ENCODE measurements at places on chromosomes 16 and 17. TPM values are rescaled to one million over a fixed set of nuclear protein-coding genes. Genes with fewer than 3 reads are reported as not detected.

The USP6 gene
- 0.18 TPM for total RNA-seq

The AURKB gene
- 15.2 TPM for total RNA-seq

The ABCA9 gene
- total RNA-seq, result 27.1 TPM

The MILR1 gene
- total RNA-seq, result 3.0 TPM

The GPR142 gene
- not detected for total RNA-seq

The MYO15B gene
- 28.0 TPM for total RNA-seq

The NUFIP2 gene
- 47.4 TPM for total RNA-seq

The PLCG2 gene
- total RNA-seq, result 3.2 TPM

The KCNJ18 gene
- total RNA-seq, result not detected

The EMC6 gene
- total RNA-seq, result 10.0 TPM

- DNase-seq, result peak; percentile 76
These were observed 7.8 kb downstream of the PMP22 start for GRCh38 chr17:15257258-15257788.

- no peak for DNase-seq
These were observed 145.2 kb upstream of the C17orf78 start for GRCh38 chr17:37230633-37231032.

DNA sequence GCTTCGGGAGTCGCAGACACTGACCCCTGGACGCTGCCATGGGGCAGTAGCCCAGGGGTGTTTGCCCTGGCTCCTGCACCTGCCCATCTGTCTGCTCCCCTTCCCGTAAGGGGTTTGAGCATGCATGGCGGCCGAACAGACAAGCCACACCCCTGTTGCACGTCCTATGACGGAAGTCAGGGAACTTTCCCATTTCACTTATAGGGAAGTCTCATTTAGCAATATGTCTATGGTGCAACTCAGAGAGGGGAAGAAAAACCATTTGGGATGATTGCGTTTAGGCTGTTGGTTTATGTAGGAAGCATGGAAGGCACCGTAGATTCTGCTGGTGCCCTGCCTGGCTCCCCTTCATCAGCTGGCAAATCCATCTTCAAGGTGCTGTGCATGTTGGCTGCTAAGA, 112.5 kb downstream of the HAPSTR1 start:
- DNase-seq, result no peak

- DNase-seq, result no peak
These were observed 2.7 kb downstream of the CENPX start for GRCh38 chr17:82019690-82020571.

GRCh38 chr17:76000016-76000754, 470 bp upstream of the CDK3 start:
- no peak for DNase-seq

GRCh38 chr17:14156689-14157088, 80.0 kb downstream of the CDRT15 start:
- DNase-seq, result no peak

DNA sequence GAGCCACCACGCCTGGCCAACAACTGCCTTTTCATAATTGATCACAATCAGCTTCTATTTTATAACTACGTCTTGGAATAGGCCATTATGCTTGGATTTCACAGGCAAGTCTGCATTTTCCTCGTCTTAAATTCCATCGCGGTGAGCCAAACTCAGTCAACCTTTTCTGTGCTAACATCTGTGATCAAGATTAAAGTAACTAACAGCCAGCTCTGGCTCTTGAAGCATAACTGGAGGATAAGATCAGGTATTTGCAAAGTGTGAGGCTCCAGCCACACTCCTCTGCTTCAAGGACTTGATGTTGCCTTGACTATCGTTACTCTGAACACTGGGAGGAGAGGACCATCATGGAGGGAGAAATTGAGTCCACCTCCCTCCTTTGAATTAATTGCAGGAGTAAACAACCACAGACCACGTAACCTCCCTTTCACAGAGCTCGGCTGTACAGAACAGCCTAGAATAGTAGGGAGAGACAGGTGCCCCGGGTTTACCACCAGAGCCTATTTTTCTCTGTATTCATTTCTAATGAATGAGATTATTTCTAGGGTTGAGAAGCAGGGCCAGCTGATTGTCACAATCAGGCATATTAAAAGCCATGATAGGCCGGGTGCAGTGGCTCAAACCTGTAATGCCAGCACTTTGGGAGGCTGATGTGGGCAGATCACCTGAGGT, 143.0 kb downstream of the XYLT1 start:
- DNase-seq, result no peak

GRCh38 chr17:57108671-57109392, 23.8 kb downstream of the AKAP1 start:
- no peak for DNase-seq

DNA sequence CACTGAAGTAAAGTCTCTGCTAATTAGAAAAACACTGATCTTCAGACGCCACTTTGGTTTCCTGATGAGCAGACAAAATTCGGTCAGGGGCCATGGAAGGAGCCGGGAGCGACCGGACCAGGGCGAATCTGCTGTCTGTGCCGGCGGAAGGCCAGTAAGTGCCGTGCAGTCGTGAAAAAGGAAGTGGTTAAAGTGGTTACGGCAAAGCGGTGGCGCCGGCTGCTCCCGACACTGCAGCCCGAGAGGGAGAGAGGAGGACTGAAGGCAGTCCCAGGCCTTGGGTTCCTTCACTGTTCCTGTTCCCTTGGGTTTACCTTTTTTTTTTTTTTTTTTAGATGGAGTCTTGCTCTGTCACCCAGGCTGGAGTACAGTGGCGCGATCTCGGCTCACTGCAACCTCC, 17.3 kb upstream of the HEXD start:
- no peak for DNase-seq

Measured in cerebellum (tissue), 4 donors.